ENCODE measurements at places on chromosomes 5 and 9.

DNA sequence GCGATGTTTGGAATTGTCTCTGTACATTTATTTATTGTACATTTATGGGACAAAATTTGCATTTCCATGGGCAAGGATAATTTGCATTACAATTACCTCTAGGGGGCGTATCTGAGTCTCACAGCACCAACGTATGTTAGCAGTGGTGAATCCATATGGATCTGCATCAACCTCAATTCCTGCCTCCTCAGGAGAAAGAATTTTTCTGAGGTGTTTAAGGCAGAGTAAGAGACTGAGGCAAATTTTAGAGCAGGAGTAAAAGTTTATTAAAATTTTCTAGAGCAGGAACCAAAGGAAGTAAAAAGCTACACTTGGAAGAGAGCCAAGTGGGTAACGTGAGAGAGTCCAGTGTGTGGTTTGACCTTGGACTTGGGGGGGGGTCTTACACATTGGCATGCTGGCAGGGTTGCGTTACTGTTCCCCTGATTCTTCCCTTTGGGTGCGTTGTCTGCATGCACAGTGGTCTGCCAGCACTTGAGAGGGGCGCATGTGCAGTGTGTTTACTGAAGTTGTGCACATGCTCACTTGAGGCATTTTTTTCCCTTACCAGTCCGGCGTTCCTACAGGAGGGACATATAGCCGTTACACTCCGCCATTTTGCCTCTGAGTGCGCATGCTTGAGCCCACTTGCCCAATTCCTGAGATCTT is 21.0 kb upstream of the RAB14 start:
- peak; percentile 60 for DNase-seq

GRCh38 chr5:14256756-14257393 is 113.7 kb downstream of the TRIO start:
- no peak for DNase-seq

DNA sequence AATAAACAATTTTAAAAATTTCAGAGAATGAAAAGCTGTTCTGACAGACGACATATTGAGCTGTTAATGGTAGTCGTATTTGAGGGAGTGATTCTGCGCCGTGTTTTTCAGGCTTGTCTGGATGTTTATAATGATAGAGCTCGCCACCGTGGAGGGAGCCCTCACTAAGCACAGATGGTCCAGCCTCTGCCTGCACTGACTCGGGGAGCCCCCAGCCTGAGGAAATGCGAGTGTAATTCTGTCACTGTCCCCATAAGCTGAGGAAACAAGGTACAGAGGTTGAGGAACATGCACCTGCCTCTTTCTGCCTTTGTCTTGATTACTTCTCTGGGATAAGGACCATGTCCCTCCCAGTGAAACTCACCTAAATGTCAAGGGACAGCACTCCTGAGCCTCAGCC is 7.4 kb upstream of the DBH start:
- DNase-seq = no peak

GRCh38 chr9:14573319-14573718 is 119.9 kb downstream of the ZDHHC21 start:
- no peak for DNase-seq

Data from amniotic stem cell (primary cell).